ENCODE measurements at places on chromosomes 1 and 21.
A peak's percentile ranks its signal among the peaks of the same experiment; 100 is the strongest.

DNA sequence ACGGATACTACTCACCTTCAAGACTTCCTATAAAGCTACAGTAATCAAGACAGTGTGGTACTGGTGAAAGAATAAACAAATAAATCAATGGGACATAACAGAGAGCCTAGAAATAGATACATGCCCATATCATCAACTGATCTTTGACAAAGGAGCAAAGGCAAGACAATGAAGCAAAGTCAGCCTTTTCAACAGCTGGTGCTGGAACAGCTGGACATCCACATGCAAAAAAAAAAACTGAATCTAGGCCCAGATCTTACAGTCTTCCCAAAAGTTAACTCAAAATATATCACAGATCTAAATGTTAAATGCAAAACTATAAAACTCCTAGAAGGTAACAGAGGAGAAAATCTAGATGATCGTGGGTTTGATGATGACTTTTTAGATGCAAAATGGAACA lies 170.3 kb downstream of the MIS18A start:
- no peak for DNase-seq

GRCh38 chr1:203799971-203800370 lies 4.5 kb downstream of the ZBED6 start:
- DNase-seq, result no peak

GRCh38 chr21:43861706-43862105 lies 3.3 kb upstream of the AGPAT3 start:
- DNase-seq, result no peak

DNA sequence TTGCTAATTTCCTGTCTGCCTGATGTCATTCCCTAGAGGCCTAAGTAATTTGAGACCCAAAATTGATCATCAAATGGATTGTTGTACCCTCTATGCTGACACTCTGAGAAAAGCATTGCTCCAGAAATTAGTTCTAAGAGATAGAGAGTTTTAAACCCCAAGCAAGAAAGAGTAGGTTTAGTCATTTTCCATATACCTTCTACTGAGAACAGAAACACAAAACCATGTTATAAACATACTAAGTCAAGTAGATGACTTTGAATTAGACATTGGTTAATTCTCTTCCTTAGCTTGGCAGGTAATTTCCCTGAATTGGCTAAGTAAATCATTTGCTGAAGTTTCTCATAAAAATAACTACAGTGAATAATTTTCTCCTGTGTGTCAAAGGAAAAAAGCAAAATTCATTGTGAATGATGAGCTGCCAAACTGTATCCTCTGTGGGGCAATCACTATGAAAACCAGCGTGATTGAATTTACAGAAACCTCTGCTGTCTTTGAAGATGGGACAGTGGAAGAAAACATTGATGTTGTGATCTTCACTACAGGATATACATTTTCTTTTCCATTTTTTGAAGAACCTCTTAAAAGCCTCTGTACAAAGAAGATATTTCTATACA lies 20.1 kb downstream of the FMO4 start:
- no peak for DNase-seq

- DNase-seq, result no peak
Observed at GRCh38 chr21:24290151-24290833, 1317.0 kb downstream of the MRPL39 start.

GRCh38 chr1:228717081-228717480 lies 18.2 kb upstream of the RHOU start:
- no peak for DNase-seq

DNA sequence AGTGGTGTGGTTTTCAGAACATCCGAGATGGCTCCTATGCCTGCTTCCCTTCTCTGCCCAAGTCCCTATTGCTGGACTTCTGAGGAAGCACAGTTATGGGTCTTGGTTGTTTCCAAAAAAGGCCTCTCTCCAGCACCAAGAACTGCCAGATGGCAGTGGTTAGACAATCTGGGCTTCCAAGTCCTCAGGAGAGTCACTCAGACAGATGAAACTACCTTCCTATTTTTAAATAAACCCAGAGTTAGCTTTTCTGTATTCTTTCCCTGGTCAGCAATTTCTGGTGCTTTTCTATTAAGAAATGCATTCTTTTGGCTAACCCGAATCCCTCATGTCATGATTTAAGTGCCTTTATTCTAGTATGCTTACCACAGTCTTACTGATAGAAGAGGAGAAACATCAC lies 245.9 kb downstream of the PRDM2 start:
- no peak for DNase-seq

GRCh38 chr21:15748586-15748985 lies 18.8 kb downstream of the USP25 start:
- no peak for DNase-seq

DNA sequence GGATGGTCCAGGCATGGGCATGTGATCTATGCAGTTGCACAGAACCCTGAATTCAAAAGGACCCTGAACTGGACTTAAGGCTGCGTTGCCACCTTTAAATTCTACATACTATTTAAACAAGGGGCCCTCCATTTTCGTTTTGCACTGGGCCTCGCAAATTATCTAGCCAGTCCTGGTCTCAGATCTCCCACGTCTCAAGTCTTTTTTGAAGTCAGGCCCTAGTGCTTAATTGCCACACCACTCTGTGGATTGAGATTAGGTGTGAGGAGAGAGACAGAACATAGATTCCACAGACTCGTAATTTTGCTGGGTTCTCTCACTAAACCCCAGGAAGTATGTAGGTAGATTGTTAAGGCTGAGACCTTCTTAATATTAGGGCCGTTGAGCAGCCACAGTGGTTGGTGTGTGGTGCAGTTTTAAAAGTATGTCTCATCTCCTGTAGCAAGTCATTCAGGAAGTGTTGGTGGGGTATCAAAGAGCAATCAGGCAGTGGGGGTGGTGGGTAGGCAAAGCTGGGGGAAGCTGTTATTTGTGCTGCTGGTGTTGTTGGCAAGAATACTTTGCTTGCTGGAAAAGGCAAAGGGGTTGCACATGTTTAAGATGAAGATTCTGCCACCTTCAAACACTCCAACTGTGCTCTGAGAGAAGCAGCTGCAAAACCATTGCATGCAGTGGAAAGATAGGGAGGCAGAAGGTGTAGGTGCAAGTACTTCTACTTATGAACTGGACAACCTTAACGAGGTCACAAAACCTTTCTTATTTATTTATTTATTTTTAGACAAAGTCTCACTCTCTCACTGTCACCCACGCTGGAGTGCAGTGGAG lies 11.2 kb downstream of the CD84 start:
- peak; percentile 38 for DNase-seq

GRCh38 chr1:225851805-225852204 lies 30.4 kb downstream of the TMEM63A start:
- DNase-seq, result no peak

DNA sequence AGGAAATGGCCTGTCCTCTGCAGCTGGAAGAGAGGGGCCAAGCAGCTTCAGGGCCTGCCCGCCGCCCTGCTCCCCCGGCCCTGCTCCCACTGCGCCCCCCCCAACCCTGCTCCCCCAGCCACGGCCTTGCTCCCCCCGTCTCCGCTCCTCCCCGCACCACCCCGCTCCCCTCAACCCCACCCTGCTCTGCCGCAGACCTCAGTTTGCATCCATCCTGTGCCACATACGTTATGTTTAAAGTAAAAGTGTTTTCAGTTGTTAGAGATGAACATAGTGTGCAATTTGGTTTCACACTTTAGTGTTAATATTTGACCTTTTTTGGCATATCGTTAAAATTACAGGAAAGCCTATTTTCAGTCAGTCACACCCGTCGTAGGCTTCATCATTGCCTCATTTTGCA lies 34.1 kb upstream of the DIP2A start:
- DNase-seq, result no peak

DNA sequence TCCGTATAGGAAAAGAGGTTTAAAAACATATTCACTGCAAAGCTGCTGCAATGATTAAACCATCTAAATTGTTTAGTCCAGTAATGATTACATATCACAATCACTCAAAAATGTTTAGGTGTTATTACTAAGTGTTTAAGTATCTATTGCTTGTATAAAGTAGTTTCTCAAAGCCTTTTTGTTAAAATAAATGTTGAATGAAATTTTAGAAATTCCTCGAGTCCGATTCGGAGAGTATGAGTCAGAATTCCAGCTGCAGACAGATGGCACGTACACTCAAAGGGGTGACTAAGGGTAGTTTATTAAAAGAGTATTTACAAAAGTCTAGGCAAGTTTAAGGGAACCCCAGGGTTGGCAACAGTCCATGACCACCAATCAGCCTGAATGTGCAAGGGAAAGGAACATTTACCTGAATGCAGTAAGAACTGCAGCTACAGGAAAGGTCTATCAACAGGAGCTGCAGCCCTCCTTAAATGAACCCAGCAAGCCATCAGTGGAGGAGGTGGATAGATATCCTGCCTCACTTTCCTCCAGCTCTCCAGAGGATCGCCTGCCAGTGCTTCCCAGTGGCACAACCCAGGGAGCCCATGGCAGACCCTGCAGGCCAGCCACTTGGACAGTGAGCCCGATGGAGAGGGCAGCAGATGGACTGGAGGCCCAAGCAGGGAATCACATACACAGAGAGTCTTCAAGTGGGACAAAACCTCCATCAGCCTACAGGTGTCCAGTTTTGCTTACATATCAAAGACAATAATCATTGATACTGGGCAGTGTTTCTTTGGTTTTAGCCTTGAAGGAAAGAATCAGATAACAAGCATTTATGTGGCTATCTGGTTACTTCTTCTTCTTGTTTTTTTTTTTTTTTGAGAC lies 92.1 kb upstream of the SLC44A3 start:
- no peak for DNase-seq

All from activated T-helper 1 cell treated with anti-CD3 and anti-CD28 coated beads, Interleukin-2, amount 50 U/mL, for 16 hours (primary cell).